ENCODE measurements at places on chromosomes 7 and 10. TPM values are rescaled to one million over a fixed set of nuclear protein-coding genes. Genes with fewer than 3 reads are reported as not detected.

Gene CALML5
- total RNA-seq, result not detected

Gene CCL24
- not detected for total RNA-seq

Gene LRRC18
- total RNA-seq, result not detected

Gene EGFR
- 105 TPM for total RNA-seq

Gene TMEM229A
- total RNA-seq, result not detected

Gene FAM237B
- total RNA-seq, result not detected

Measured in A549 treated with DMSO at 1 μM for 4 hours (cell line).